ENCODE measurements at places on chromosomes 1 and 21.

GRCh38 chr21:32940079-32941014 is 85.4 kb upstream of the OLIG2 start:
- no peak for DNase-seq

- DNase-seq: no peak
These were observed 51.3 kb upstream of the PLA2G2C start for GRCh38 chr1:20237646-20238045.

- no peak for DNase-seq
These were observed 42.1 kb downstream of the LRRC8B start for GRCh38 chr1:89566761-89567174.

DNA sequence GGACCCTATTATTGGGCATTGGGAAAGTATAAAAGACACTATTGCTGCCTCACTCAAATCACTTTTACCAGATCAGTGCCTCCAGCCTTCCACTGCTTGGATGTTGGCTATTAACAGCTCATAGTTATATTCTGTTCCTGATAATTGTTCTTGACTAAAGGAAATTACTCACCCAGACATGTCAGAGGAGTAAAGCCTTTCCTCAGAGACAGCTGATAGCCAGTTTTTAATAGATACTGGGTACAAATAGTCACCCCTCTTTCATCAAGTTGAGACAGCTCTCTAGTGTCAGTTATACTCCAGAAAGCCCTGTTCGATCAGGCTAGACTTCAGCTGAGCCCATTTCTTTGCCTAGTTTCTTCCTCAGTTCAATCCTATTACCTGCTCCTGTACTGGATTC is 876.1 kb upstream of the B3GALT2 start:
- no peak for DNase-seq

DNA sequence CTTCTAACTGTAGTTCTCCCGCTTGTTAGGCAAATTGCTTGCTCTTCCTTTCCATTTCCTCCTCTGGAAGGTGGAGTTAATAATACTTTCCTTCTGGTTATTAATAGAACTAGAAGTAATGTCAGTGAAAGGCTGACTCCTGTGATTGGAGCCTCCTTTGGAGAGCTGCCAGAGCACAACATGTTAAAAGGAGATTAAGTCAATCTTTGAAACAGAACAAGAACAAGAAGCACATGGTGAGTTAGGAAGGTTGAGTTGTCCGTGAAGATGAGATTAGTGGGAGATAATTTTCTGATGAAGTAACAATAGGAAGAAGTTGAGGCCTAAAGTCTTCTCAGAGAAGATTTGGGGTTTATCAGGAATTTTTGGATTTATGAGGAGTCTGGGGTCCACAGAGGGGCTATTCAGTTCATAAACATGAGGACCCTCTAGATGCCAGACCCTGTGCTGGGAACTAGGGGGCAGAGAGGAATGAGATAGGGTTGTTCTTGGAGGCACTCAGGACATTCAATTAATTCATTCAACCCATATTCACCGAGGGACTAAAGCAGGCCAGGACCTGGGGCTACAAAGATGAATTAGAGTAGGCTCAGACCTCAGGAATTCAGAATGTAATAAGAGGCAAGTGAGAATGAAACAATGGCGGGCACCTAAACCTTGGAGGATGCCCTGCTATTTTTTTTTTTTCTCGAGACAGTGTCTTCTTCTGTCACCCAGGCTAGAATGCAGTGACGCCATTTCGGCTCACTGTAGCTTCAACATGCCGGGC is 40.7 kb upstream of the DHCR24 start:
- DNase-seq: no peak

DNA sequence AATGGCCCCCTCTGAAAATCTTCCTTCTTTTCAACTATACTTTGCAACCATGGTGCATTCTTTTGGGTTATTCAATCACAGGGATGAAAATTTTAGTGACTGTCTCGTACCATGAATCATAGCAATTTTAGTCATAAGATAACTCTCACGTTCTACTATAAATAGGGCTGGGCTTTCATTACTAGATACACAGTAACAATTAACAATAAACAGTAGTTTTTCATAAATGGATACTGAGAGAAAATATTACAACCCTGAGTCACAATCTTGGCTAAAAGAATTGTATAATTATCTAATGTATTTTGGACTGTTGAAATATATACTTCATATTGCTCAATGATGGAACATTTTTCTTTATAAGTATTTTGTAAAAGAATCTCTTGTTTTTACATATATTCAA is 96.1 kb downstream of the TEX35 start:
- no peak for DNase-seq

GRCh38 chr1:29331729-29332128 is 95.4 kb downstream of the PTPRU start:
- no peak for DNase-seq

GRCh38 chr1:210201681-210202080 is 30.9 kb upstream of the SERTAD4 start:
- DNase-seq: no peak

- no peak for DNase-seq
These were observed 17.8 kb downstream of the SCAF4 start for GRCh38 chr21:31713973-31714740.

DNA sequence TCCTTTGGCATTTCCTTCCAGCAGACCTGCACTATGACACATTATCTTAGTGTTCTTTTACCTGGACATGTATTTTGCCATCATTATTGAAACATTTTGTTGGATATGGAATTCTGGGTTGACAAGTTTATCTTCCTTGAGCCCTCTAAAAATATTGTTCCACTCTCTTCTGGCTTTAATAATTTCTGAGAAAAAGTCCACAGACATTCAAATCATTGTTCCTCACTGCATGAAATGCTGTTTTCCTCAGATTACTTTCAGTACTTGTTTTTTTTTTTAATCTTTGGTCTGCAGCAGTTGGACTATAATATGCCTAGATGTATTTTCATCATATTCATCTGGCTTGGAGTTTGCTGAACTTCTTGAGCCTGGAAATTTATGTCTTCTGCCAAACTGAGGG is 88.7 kb downstream of the HLCS start:
- no peak for DNase-seq

- no peak for DNase-seq
These were observed 45.1 kb upstream of the BMP8B start for GRCh38 chr1:39833621-39834385.

DNA sequence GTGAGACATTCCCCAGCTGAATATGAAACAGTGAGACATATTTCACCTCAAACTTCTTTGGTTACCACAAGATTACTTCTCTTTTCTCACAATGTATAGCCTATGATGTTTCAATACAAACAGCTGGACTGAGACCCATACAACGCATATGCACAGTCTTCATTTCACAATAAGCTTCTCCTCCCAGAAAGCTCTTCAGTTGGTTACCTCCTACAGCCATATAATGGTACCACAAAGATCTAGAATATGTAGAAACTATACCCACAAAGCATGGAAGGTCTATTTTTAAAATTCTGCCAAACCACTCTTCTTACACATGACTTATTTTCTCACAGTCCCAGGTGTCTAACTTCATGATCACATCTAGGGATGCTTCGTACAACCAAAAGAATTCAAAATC is 70.8 kb downstream of the JAK1 start:
- no peak for DNase-seq

- no peak for DNase-seq
These were observed 42.9 kb downstream of the ATP1A1 start for GRCh38 chr1:116415699-116416533.

- no peak for DNase-seq
These were observed 90.6 kb upstream of the RALGPS2 start for GRCh38 chr1:178634445-178634844.

GRCh38 chr1:2525920-2526823 is at the start of gene PANK4:
Gene PANK4, minus strand, starts transcription at chr1:2526596. Its CDS starts 9 bp downstream, at chr1:2526587.
- peak; percentile 78 for DNase-seq

DNA sequence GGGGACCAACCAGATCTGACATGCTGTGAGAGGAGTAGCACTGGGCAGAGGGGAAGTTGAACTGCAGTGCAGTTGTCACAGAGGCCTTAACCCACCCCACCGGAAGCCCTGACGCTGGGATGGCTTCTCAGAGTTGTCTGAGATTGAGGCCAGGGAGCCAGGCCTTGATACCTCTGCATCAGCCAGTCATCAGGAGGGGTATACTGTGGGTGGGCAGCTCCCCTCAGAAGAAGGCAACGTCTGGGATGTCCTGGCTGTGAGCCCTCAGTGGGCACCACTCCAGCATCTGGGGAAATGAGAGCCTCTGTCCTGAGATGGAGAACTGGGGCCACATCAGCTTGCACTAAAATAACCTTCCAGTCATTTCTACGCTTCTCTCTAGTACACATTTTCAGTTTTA is 47.9 kb upstream of the BCAR3 start:
- no peak for DNase-seq

DNA sequence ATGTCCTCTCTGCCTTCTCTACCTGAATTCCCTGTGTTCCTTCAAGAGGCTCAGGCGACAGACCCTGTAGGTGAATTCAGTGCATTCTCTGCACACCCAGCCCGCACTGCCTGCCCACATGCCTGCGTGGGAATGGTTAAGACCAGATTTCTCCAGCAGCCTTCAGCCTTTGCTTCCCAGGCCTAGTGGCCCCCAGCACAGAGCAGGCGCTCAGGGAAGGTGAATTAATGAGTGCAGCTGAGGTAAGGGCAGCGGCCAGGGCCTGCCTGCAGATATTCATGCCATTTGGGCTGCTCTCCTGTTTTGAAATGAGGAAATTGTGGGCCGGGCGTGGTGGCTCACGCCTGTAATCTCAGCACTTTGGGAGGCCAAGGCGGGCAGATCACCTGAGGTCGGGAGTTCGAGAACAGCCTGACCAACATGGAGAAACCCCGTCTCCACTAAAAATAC is 45.5 kb downstream of the IER5 start:
- no peak for DNase-seq

DNA sequence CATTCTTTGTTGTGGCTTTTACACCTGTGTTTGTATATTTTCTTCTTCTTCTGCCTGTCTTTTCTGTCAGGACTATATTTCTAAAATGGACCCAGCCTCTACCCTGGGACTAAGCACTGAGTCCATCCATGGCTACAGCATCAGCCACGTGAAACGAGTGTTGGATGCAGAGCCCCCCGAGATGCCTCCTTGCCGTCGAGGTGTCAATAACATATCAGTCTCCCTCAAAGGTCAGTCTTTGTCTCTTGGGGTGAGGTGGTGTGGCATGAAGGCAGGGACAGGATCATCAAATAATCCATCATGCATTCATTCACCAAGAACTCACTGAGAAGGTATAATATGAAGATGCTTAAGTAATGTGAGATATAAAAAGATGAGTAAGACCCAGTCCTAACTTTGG is 19.1 kb upstream of the IPO9 start:
- DNase-seq: no peak

DNA sequence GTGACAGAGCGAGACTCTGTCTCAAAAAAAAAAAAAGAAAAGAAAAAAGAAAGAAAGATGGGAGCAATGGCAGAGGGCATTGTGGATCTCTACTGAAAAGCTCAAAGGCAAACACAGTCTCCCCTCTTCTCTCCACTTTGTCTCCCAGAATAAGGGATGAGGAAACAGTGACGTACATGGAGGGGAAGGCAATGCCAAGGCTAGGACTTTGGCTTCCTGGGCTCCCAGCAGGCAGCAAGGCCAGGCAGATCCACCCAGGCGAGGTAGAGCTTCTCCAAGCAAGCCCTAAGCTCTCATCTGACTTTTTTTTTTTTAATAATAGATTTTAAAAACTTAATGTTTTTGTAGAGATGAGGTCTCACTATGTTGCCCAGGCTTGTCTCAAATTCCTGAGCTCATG is 4.6 kb downstream of the ARHGEF2 start:
- DNase-seq: no peak

DNA sequence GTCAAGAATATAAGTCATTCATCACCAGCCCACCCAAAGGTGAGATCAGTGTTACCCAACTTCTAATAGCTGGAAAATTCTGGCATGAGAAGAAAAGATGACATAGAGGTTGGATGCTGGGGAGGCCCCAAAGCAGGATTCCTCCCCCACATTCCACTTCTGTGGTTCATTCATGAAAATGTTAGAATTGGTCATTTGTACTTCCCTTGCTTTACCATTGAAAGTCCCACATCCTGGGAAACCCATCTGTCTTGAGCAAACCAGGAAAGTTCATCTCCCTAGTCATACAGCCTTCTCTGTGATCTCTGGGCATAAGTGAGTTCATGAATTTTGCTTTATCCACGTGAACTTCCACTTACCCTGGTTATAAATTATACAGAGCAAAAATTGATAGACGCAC is 66.8 kb downstream of the SERINC2 start:
- no peak for DNase-seq

DNA sequence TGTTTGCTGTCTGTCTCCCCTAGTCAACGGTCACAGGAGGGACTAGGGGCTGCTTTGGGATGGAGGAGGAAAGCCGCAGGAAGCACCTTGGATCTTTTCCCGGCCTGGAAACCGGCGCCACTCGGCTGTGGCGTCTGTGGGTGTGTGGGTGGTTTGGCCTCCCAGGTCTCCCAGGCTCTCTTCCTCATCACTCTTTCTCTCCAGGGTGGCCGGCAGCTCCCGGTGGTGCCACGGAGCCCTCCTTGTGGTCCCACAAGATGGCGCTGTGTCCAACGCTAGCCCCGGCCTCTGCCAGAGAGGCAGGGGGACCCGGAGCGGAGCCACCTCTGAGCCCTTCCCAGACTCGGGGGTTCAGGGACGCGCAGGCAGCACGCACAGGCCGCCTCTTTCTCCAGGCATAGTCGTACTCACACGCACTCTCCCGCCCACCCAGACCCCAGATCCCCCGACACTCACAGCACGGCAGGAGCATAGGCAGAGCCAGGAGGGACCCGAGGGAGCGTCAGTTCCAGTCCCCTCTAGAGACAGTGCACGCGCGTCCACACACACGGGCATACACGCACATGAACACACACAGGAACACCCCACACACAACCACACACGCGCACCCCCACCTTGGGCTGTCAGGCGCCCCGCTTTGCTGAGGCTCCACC is 31.2 kb downstream of the CDCP2 start:
- DNase-seq: peak; percentile 42

DNA sequence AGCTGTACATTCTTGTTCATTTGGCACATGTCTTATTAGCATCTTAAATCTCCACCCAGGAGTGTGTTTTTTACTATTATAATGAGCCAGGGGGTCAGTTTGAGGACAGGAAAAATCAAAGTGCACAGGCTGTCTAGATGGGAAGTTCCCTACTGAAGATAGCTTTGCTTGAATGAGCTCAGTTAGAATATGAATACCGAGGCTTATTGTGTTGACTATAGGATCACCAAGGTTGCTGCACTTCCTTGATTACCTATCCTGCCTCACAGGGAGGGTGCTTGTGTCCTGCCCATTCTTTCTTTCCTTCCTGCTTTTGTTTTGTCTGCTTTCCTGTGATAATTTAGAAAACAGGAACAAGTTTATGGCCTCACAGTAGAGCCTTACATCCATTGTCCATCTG is 16.3 kb downstream of the PHGDH start:
- DNase-seq: no peak

- DNase-seq: no peak
These were observed 65.6 kb upstream of the ETS2 start for GRCh38 chr21:38740090-38740489.
